ENCODE measurements at places on chromosomes 3 and 15.

DNA sequence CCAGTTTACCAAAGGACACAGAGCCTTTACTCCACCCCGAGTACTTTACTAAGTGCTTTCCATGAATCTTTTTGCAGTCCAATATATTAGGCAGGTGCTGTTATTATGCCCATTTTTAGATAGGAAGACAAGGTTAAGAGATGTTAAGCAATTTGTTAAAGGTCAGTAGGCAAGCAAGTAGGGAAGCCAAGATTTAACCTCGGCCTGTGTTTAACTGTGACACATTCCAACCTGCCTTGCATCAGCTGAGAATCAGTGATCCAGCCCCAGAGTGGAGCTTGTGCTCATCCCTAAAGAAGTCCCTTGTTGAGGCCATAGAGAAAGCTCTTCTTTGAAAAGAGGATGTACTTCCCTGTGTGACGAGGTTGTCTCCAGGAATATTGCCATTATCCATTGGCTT is 51.3 kb upstream of the C15orf61 start:
- DNase-seq, result no peak

DNA sequence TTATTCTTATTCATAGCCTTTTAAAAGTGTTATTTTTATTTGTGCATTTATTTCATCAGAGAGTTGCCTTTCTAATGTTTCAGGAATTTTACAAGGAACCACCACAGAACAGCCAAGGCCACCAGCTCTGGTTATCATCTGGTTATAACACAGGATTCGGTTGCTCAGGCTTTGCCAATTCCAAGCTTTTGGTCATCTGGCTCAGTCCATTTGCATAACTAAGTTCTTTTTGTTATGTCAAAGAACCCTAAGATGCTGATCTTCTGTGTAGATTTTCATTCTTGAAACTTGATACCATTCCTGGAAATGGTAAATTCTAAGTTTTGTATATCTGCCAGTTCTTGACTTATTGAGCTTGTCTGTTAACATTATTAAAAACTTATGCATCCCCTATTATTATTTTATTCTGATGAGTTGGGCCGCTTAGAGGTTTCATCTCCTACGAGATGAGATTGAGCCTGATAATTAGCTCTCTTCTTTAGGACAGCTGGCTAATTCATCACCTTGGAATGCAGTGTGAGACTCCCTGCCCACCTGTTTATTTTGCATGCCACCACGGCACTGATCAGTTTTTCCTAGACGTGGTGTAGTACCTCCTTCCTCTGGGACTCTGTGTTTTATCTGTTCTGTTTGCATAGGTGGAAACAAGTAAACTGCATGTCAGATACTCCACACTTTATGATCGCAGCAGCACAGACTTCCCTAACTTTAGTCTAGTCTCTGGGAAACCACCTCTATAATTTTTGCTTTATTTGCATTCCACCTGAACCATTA is 264.8 kb downstream of the SLCO3A1 start:
- no peak for DNase-seq

- DNase-seq, result no peak
These were observed 64.0 kb downstream of the SHQ1 start for GRCh38 chr3:72784226-72784625.

GRCh38 chr15:63887630-63888029 is 53.9 kb upstream of the HERC1 start:
- DNase-seq, result no peak

- no peak for DNase-seq
These were observed 31.1 kb downstream of the RBM5 start for GRCh38 chr3:50119786-50120185.

All from lung (tissue), 17 donors.